ENCODE measurements at places on chromosomes 11 and 22. TPM values are rescaled to one million over a fixed set of nuclear protein-coding genes. Genes with fewer than 3 reads are reported as not detected.
A peak's percentile ranks its signal among the peaks of the same experiment; 100 is the strongest.

- DNase-seq: peak; percentile 72
Observed at GRCh38 chr22:46846150-46846831, 83.8 kb downstream of the TBC1D22A start.

Gene RFPL2
- not detected for total RNA-seq

DNA sequence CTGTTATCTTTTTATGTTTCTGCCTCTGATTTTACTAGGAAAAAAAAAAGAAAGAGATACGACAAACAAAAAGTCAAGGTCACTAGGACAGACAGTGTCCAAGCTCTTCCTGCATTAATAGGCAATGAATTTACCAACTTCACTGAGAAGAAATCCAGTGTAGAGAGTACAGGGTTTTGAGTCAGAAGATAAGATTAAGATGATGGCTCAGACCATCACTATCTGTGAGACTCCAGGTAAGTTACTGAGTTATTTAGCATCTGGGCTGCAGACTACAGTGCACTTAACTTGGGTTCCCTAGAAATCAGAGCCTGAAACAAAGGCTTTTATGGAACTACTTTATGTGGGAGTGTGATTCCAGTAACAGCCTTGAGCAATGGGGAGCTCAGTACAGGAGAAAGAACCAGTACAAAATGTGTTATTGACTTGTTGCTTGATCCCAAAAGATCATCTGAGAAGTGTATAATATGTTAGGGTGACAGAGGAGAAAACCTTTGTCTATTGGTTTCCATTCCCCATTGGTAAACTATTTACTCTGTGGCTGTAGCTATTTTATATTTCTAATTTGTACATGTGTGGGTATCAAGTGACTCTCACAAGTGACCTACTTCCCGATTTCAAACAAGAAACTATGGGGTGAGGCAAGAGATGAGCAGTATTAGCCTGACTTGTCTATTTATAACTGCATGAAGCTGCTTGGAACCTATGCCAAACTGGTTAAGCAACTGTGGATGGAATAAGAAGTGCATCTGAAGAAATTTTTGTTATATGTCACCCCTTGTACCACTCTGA, 395.8 kb downstream of the RAB38 start:
- DNase-seq: no peak

GRCh38 chr22:49577168-49578060, 250.3 kb downstream of the BRD1 start:
- DNase-seq: peak; percentile 76

- DNase-seq: peak; percentile 55
Observed at GRCh38 chr22:30159561-30160353, 79.5 kb downstream of the HORMAD2 start.

GRCh38 chr22:23278883-23279675, 98.8 kb downstream of the BCR start:
- no peak for DNase-seq

GRCh38 chr11:102138670-102139069, 28.4 kb downstream of the YAP1 start:
- no peak for DNase-seq

Gene TRAPPC4
- 42.3 TPM for total RNA-seq

DNA sequence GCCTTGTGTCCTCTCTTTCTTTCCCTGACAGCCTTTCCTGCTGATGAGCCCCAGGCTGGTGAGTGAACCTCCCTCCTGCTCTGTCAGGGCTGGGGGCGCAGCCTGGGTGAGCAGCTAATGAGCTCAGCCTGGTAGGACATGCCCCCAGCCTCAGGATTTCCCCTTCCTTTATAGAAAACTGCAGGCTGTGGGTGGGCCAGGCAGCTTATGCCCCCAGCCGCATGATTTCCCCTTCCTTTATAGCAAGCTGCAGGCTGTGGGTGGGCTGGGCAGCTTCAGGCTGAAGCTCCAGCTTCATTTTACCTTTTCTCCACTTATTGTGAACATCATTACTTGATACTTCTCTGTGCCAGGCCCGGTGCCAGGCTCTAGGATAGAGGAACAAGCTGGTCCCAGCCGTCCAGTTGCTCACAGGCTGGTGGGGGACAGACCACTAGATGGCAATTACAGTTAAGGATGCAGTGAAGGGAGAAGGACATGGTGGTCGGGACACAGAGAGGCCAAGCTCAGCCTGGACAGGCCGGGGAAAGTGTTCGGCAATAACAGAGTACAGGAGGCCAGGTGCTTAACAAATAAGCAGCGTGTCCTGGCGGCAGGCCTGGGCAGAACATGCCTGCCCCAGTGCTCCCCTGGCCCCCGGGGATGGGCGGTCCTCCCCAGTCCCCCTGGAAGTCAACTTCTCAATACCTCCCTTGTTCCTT, 5.3 kb downstream of the LGALS12 start:
- DNase-seq: no peak

GRCh38 chr11:119160151-119160550, 8.4 kb upstream of the NLRX1 start:
- DNase-seq: peak; percentile 41

GRCh38 chr11:131724436-131724975, 354.1 kb downstream of the NTM start:
- DNase-seq: no peak

Gene GSTT2B
- total RNA-seq: 13.8 TPM

DNA sequence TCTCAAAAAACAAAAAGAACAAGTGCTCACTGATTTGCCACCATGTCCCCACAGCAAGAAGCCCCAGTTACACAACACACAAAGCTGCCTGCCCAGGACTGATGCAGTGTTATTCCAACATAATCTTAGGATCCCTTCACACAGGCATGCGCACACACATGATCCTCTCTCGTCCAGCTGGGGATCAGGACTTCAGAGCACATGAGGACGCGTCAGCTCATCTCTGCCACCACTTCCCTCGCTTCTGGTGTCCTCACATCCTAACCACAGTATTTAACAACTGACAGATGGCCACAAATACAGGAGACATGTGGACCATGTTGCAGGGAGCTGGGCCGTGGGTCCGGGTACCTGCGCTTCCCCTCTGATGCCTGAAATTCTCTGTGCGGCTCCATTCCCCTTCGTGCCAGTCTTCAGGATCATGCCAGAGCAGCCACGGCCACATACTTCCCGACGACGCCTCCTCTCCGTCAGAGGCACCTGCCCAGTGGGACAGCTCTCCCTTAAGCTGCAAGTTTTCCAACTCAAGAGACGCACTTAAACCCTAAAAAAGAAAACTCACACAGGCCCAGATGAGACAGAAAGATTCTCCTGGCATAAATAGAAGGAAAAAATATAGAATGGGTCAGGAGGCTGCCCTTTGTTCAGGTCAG, 68.3 kb downstream of the PACSIN2 start:
- no peak for DNase-seq
